NCI-H1105 treated with DMSO at 0.1 percent for 48 hours (cell line): ENCODE measurements at places on chromosomes 7 and 10.

- DNase-seq = no peak
These were observed 81.5 kb downstream of the CCNY start for GRCh38 chr10:35417795-35418194.

- no peak for DNase-seq
These were observed 52.7 kb downstream of the RBM17 start for GRCh38 chr10:6141296-6142151.

- no peak for DNase-seq
These were observed 36.3 kb upstream of the IL15RA start for GRCh38 chr10:6013413-6014192.

GRCh38 chr7:137873524-137873923 is 26.8 kb upstream of the DGKI start:
- DNase-seq = no peak
